ENCODE measurements at places on chromosomes 2 and 18. TPM values are rescaled to one million over a fixed set of nuclear protein-coding genes. Genes with fewer than 3 reads are reported as not detected.

- no peak for DNase-seq
Measured at GRCh38 chr2:177279847-177280246, 15.3 kb upstream of the NFE2L2 start.

Gene PRKAG3
- total RNA-seq = not detected

DNA sequence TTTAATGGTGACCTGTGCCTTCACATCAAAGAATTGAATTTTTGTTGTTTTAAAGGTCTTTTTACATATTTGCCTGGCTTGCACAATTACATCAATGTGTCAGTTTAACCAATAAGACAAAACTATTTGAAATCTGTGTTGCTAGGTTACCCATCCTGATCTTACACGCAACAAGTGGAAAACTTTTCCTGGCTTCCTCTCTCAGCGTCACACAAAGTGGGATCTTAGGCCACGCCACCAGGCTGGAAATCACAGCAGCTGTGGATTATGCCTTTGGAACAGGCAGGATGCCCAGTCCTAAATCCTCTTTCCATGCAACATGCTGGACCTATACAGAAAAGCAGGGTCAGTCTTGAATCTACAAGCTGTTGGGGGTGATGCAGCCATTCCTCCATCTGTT, 298.2 kb upstream of the HNRNPA3 start:
- DNase-seq = no peak

- DNase-seq = no peak
Measured at GRCh38 chr2:100437751-100438150, 20.3 kb upstream of the CHST10 start.

Gene CACNB4
- 0.12 TPM for total RNA-seq

GRCh38 chr18:25875551-25876240, 214.7 kb downstream of the SS18 start:
- no peak for DNase-seq

- DNase-seq = no peak
Measured at GRCh38 chr2:9235147-9236044, 28.8 kb downstream of the ASAP2 start.

- no peak for DNase-seq
Measured at GRCh38 chr2:3864943-3865865, 161.8 kb downstream of the DCDC2C start.

GRCh38 chr2:224646242-224646846, 61.2 kb upstream of the CUL3 start:
- peak; percentile 21 for DNase-seq

DNA sequence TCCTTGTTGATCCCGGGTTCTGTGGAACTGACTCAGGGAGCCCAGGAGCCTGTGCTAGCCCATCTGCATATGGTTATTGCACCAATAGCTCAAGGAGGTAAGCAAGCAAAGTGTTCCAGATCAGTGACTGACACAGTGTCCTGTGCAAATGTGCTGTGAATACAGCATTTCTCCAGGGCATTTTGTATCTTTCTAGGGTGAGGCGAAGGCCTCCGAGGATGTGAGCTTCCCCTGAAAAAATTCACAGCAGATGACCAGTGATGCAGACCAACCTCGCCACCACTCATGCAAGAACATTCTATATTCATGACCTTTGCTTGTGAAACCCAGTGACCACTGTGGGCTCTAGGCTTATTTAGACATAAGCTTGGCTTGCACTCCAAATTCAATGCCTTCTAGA, 15.2 kb upstream of the NT5DC4 start:
- no peak for DNase-seq

Gene ZNF396
- 0.77 TPM for total RNA-seq

DNA sequence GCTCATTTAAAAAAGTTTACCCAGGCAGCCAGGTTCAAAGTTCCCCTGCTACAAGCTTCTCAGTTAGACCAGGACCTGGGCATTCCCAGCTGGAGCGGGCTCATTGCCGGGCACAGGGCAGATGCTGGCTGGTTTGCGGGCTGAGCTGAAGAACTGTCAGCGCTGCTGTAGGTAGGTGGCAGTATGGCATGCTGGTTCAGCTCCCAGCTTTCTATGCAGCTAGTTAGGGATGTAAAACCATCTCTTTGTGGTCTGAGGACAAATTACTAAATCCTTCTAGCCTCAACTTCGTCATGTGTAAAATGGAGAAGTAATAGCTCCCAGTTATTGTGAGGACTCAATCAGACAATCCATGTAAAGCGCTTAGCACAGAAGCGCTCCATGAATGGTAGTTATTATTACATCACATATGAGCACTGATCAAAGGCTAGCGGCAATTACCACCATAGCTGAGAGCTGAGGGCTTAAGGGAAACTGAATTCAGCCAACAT, 2.4 kb upstream of the LDLRAD4 start:
- peak; percentile 60 for DNase-seq

GRCh38 chr2:108632332-108633160, 86.7 kb upstream of the RANBP2 start:
- no peak for DNase-seq

DNA sequence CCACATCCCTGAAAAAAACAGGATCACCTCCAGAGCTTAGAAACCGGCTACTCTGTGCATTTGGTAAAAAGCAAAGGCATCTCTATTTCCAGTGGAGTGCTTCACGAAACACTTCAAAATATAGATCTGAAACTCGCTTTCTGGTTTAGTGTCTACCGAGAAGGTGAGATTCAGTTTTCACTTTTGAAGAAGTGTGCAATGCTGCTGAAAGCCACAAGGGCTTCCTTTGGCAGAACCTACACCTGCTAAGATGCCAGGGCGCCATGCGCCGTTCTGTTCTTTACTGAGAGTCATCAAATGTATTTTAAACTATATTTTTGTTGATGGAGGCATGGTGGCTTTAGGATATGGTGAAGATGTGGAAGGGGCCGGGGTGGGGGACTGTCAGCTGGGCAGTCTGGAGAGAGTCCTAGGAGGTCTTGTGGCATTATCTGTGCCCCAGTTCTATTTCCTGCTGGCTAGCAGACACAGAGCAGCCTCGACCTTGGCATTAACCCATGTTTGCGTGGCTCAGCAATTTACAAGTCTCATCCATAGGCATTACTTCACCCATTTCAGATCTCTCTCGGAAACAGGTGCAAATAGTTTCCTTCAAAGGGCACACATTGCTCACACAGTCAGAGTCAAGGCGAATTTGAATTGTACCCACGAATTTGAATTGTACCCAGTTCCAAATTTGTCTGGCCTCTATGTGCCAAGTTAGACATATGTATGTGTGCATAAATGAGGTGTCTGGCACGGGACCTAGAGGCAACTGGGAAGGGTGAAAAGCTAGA, 46.7 kb upstream of the KCNF1 start:
- DNase-seq = peak; percentile 49

Gene ADAM23
- total RNA-seq = 0.89 TPM

Gene ZEB2
- total RNA-seq = 3.3 TPM

GRCh38 chr2:205696331-205696926, 14.1 kb downstream of the NRP2 start:
- DNase-seq = no peak

GRCh38 chr2:167335541-167335992, 447.3 kb downstream of the XIRP2 start:
- no peak for DNase-seq

DNA sequence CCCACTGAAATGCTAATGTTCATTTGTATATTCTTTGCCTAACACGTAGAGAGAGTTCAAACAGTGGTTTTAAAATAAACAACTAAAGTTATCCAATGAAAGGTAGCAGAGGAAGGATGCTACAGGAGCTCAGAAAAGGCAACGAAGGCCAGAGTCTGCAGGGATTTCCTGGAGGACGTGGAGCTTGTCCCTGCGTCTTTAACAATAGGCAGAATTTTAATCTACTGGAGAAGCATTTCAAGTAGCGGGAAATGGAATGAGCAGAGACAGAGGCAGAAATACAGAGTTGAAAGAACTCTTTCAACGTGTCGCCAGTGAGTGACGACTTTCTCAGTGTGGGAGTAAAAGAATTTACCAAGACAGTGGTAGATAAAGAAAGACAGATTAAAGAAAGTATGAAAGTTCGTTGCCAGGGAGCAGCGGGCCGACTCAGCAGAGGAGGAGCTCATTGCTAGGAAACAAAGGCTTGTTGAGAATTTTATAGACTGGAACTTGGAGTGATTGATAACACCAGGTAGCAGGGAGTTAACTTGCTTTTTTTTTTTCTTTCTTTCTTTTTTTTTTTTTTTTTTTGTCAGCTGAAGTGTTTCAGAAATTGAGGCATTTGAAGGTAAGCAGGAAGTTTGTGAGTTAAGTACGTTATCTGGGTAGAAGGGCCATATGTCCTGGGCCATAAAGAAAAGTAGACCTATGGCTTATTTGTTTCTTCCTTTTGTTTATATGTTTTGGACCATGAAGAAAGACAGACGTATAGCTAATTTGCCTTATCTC, 625 bp upstream of the NBAS start:
- DNase-seq = peak; percentile 33

- peak; percentile 26 for DNase-seq
Measured at GRCh38 chr2:181461056-181461997, 4.1 kb downstream of the ITGA4 start.

DNA sequence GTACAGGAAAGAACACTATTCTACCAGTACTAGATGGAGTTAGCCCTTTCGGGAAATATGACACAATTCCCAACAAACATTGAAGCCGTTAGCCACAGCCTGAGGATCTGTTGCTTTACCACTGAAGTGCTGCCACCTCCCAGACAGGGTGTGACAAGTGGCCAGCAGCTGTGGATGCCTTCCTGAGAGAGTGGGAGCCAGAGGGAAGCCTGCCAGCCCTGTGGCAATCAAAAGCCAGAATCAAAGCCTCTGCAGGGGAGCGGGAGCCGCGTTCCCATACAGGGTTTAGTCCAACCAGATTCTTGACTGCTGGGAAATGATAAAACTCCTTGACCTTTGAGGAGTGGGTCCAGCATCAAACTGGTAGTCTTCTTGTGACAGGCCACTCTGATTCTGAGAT, 38.0 kb downstream of the SLC4A1AP start:
- no peak for DNase-seq

Gene VPS54
- 17.4 TPM for total RNA-seq

- DNase-seq = peak; percentile 35
Measured at GRCh38 chr18:48007955-48008701, 77.7 kb upstream of the SMAD2 start.

Gene UGT1A8
- total RNA-seq = not detected

Gene DSG1
- total RNA-seq = not detected

DNA sequence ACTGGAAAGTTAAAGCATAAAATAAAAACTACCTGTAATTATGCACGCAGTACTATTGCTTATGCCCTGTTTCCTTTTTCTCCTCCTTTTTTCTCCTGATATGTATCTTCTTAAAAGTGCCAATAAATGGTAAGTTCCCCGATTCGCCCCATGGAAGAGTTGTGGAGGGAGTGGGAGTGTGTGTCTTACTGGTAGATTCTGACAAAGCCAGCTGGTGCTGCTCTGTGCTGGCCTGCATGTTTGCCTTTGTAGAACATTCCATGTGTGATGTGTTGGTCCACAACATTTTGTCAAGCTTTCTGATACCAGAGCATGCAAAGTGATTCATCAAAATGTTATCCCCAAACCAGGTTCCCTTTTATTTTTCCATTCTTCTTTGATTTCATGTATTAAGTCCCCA, 356.9 kb upstream of the RAB12 start:
- no peak for DNase-seq

GRCh38 chr2:182444806-182445205, 18.0 kb upstream of the PDE1A start:
- DNase-seq = no peak

DNA sequence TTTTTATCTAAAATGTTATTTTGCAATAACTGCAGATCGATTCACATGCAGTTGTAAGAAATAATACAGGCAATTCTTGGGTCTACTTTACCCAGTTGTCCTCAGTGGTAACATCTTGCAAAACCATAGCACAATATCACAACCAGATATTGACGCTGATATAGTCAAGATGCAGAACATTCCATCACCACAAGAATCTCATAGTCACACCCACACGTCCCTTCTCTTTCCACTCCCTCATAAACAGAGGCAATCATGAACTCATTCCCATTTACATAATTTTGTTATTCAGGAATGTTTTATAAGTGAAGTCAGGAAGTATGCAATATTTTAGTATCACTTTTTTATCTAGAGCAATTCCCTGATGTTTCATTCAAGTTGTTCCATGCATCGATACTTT, 797.5 kb upstream of the RAB6C start:
- no peak for DNase-seq

GRCh38 chr18:37012452-37012851, 183.5 kb downstream of the KIAA1328 start:
- DNase-seq = no peak

Gene EPAS1
- total RNA-seq = 7.9 TPM

Gene RAPGEF4
- total RNA-seq = 0.62 TPM

Gene GPR75
- 1.9 TPM for total RNA-seq

Gene ATP6V1B1
- total RNA-seq = not detected

Gene PTRHD1
- total RNA-seq = 31.8 TPM

DNA sequence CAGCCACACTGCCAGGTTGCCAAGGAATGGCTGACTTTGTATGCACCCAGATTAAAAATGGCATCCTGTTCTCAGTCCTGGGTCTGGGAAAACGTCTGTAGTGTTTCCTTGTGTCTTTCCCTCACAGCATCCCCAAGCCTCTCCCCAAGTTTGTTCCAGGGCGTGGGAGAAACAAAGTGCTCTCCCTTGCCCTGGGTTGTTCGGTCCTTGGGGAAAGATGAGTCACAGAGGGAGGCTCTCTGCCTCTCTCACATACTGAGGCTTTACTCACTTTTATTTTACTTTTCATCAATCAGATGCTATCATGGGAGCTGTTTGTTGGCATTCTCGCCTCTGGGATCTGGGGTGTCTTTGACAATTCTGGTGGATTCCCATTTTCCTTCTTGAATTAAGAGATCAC, 492.3 kb downstream of the XIRP2 start:
- no peak for DNase-seq

- DNase-seq = no peak
Measured at GRCh38 chr2:236752096-236752495, 182.5 kb downstream of the ACKR3 start.

GRCh38 chr2:128815248-128815647, 496.6 kb upstream of the HS6ST1 start:
- DNase-seq = no peak

DNA sequence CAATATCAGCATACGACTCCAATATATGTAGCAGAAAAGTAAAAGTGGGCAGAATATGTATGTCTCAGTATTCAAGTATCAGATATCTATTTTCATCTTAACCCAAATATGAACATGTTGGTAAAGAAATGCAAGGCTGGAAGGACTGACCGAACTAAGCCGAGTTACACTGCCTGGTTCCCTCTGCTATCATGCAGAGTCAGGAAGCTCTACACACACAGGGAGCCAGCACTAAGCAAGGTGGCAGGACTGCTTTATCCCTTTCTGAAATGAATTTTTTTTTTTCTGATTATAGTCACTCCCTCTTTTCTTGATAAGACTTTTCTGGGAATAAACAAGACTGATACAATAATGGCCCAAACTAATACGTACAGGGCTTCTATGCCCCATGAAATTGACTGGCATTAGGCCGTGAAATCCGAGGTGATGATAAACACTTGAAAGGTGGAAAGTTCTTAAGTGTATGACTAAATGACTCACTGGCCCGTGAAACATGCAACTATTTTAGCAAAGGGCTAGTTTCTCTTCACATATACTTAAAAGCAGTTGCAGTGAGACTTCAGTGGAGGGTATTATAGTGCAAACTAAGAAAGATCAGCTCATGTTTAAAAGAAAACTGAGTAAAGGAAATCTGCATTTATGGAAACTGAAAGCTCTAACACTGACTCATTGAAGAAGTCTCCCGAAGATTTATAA, 14.9 kb downstream of the DPP4 start:
- DNase-seq = peak; percentile 35

GRCh38 chr2:240794178-240794721, 25.8 kb downstream of the KIF1A start:
- no peak for DNase-seq
